Heart left ventricle (tissue), 16 donors: ENCODE measurements at places on chromosomes 6 and 20. TPM values are rescaled to one million over a fixed set of nuclear protein-coding genes. Genes with fewer than 3 reads are reported as not detected.

Gene SPTLC3
- 7.9 TPM for total RNA-seq

Gene FILIP1
- total RNA-seq, result 213 TPM

Gene XKR7
- not detected for total RNA-seq

Gene DEFB129
- not detected for total RNA-seq

Gene CHMP4B
- 96.2 TPM for total RNA-seq

Gene FRMD1
- not detected for total RNA-seq

Gene SMLR1
- not detected for total RNA-seq

Gene ZNF311
- total RNA-seq, result not detected

Gene ZNF334
- 1.8 TPM for total RNA-seq

Gene C4B
- total RNA-seq, result 259 TPM

Gene EPPIN
- not detected for total RNA-seq

Gene IL17A
- not detected for total RNA-seq

Gene CTCFL
- total RNA-seq, result not detected

Gene TRIM31
- total RNA-seq, result not detected

Gene CTSA
- total RNA-seq, result 142 TPM

Gene RAB44
- 0.32 TPM for total RNA-seq

Gene CLDN20
- not detected for total RNA-seq

Gene KCNK16
- total RNA-seq, result not detected

Gene DEFB110
- total RNA-seq, result not detected

Gene MEI4
- total RNA-seq, result 0.36 TPM

Gene ZNF335
- total RNA-seq, result 8.5 TPM

Gene ELOVL2
- total RNA-seq, result 2.0 TPM

Gene CST5
- total RNA-seq, result not detected

Gene TRIM15
- not detected for total RNA-seq

Gene GABRR2
- 0.27 TPM for total RNA-seq

Gene SPATS1
- total RNA-seq, result not detected

Gene GRM4
- not detected for total RNA-seq
